Stimulated activated CD8-positive, alpha-beta memory T cell treated with anti-CD3 and anti-CD28 coated beads, Interleukin-7, amount 100 ng/mL, for 1 hour (primary cell): ENCODE measurements at places on chromosomes 5 and 9.

- DNase-seq, result no peak
These were observed 84.3 kb downstream of the DNAH5 start for GRCh38 chr5:13860146-13860545.

DNA sequence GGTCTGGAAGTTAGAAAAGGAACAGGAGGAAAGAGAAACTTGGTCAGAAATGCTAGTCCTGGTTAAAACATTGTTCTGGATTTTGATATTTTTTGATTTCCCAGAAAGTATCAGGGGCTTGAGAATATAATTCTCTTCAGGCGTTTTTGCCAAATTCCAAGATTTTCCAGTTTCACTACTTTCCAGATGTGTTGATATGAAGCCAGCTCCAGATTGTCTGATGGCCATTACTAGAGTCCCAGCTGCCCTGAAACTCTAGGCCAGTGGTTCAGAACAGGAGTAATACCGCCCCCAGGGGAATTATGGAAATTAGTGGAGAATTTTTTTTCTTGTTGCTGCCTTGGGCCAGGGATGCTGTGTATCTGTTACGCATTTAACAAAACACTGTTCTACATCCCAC is 88.6 kb downstream of the KCNN2 start:
- no peak for DNase-seq

DNA sequence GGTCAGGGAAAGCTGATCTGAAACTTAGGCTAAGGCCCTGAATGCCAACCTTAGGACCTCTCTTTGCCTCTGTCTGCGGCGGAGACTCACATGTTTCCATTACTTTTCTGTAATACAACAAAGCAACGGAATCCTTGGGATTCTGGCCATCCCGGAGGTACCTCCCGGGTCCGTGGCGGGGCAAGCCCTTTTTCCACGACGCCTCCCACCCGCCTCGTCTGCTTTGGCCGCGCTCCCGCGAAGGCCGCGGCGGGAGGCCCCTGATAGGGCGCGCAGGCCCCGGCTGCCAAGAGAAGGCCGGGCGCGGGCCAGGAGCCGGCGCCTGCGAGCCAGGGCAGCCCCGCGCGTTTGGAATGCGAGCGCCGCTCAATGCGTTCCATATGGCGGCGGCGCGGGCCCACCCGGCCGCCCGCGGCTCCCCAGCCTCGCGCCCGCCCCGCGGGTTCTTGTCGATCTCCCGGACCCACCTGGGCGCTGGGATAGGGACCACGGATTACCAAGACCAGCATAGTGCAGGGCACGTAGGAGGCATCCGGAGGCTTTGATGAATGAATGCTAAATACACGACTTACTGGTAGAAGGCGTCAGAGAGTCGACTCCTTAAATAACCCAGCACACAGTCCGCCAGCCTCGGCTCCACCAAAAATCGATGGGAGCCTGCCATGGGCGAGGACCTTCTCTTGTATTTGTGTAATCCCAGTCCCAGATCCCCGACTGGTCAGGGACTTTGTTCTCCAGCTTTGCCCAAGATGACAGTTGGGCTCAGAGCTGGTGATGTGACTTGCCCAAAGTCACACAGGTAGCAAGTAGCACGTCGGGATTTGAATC is 17.5 kb upstream of the PHF19 start:
- DNase-seq, result no peak

GRCh38 chr5:164146223-164146622 is 640.8 kb downstream of the MAT2B start:
- no peak for DNase-seq

DNA sequence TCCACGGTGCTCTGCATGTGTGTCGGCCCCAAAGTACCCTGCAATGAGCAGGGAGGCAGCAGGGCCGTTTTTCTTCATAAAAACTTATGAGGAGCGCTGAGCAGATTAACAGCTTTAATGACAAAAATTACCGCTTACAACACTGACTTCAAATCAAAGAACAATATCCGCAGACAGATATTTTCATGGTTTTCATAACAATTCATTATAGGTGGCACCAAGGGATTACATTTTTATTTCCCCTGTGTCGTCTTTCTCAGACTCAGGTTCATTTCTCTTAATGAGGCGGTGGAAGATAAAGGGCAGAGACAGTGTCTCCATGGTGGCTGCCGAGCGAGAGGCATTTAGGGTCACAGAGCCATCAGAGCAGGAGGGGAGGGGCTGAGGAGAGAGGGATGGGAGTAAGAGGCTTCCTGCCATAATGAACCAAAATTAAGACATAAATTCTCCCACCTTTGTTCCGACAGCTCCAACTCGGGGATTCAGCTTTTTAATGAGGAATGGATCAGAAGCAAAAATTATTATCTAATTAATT is 240.7 kb upstream of the CLINT1 start:
- no peak for DNase-seq

DNA sequence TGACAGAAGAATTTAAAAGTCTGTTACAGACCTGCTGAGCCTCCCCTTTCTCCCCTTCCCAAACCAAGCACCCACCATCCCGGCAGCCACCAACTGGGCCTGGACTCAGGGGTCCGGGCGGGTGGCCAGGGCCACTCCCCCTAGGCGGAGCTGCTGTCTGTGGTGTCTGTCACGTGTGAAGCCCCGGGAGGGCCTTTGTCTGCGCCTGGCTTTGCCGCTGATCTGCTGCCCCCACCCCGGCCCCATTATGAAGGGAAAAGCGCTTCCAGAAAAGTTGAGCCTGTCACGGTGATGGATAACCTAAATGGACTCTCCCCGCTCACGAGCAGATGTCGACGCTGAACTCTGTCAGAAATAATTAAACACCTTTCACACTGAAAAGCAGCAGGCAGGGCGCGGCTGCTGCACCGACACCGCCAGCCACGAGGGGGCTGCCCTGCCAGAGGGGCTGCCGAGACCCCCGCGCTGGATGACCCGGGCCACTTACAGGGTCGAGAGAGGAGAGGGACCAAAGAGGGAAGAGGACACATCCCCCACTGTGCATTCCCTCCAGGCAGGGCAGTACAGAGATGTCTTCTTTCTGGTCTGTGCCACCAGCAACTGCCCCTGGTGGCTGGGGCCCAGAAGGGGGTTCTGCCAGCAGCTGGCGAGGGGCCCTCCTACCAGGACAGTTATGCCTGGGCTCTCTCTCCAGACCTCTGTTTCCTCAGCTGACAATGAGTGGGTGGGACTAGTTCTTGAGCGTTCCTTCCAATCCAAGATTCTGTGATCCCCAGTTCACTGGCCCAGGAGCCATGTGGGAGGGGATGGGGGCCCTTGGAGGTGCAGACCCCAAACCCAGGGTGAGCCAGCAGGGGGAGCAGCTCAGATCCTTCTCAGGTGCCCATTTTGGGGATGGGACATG is 36.0 kb upstream of the BARHL1 start:
- DNase-seq, result no peak

- DNase-seq, result no peak
These were observed 414.8 kb upstream of the CCNH start for GRCh38 chr5:87827539-87827938.

DNA sequence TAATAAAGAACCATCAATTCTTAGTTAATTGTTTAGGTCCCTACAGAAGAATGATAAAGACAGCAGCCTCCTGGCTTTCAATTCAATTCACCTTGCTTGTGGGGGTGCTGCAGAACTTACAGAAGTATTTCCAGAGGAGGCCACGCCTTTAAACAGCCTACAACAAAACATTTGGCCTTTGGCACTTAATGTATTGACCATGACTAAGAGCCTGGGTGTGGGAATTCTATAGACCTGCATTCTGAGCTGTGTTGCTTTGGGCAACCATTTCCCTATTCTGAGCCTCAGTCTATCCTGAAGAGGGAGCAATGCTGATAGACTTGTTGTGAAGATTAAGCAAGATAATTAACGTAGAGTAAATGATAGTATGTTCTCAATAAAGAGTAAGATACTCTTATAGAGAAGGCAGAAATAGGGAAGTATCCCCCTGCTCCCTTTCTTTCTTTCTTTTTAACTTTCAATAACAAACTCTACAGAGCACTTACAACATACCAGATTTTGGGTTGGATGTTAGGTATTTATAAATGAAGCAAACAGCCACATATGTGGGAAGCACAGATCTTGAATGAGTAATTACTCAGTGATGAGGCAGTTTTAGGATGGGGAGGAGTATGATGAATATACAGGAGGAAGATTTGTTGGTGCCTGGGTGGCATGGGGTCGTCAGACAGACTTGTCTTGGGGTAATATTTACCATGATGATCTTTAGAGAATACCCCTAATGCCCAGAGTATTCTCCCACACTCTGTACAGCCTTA is 28.4 kb downstream of the PAPPA start:
- no peak for DNase-seq

DNA sequence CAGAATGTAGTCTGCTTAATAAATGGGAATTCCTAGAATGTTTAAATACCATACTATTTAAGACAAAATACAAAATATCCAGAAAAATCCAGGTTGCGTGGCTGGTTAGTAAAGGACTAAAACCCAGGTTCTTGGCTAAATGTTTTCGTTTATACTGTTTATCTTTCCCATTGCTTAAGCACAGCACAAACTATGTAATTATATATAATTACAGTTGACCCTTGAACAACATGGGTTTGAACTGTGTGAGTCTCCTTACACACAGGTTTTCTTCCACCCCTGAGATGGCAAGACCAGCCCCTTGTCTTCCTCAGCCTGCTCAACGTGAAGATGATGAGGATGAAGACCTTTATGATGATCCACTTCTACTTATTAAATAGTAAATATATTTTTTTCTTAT is 24.7 kb downstream of the XPA start:
- no peak for DNase-seq

GRCh38 chr5:160477266-160477970 is 55.8 kb downstream of the PTTG1 start:
- DNase-seq, result no peak

GRCh38 chr9:134887686-134888602 is 7.3 kb downstream of the FCN2 start:
- DNase-seq, result no peak

DNA sequence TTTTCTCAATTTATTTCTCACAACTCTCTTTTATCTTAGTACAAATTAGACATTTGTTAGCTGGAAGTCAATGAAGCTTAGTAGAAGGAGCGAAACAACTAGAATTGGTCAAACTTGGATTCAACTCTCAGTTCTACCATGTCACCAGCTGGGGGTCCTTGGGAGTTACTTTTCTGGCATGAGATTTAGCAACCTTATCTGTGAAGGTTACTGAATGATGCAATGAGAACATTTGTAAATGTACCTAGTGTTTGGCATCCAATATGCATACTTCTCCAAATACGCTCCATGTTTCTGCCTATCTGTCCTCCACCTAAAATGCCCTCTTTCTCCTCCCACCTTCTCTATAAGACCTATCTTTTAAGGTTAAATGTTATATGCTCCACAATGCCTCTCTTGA is 6.3 kb downstream of the HNRNPA0 start:
- no peak for DNase-seq

- DNase-seq, result no peak
These were observed 36.8 kb upstream of the CDH6 start for GRCh38 chr5:31156631-31157160.

DNA sequence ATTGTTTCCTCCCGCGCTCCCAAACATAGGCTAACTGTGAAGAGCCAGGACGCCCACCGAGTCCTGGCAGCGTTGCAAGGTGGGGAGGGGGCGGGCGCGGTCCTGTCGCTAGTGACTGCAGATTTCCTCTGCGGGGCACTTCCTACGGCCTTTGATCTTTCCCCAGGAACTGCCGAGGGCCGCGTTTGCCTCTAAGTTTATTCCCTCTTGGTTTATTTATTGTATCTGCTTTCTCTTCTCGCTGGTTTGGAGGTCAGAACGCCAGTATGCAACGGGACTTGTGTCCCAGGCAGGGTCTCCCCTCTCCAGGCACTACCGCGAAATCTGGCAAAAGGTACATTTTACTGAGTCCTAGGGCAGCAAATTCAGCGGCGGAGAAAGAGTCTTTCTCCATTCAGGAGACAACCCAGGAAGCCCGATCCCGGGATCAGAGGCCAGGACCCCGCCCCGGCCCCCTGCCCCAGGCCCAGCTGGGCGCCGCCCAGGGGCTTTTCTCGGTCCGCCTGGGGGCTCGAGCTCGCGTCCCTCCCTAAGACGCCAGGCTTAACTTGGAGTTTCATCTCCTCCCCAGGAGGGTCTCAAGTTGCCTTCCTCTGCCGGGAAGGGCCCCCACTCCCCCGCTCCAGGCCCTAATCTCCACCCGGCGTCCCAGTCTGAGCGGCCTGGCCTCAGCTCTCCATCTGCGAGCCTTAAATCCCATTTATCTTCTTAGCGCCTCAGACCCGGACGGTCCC is 884 bp upstream of the EGFLAM start:
- DNase-seq, result no peak

DNA sequence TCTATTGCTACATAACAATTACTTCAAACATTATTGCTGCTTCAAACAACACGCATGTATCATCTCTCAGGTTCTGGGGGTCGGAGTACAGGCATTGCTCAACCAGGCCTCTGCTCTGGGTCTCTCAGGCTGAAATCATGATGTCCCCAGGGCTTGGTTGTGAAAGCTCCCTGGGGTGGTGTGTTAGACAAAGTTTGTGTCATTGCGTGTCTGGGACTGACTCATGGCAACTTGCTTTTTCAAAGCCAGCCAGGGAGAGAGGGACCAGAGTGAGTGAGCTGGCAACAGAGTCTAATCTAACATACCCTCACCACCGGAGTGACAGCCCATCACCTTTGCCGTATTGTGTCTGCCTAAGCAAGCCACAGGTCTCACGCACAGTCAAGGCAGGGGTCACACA is 259.2 kb upstream of the NFIL3 start:
- no peak for DNase-seq

DNA sequence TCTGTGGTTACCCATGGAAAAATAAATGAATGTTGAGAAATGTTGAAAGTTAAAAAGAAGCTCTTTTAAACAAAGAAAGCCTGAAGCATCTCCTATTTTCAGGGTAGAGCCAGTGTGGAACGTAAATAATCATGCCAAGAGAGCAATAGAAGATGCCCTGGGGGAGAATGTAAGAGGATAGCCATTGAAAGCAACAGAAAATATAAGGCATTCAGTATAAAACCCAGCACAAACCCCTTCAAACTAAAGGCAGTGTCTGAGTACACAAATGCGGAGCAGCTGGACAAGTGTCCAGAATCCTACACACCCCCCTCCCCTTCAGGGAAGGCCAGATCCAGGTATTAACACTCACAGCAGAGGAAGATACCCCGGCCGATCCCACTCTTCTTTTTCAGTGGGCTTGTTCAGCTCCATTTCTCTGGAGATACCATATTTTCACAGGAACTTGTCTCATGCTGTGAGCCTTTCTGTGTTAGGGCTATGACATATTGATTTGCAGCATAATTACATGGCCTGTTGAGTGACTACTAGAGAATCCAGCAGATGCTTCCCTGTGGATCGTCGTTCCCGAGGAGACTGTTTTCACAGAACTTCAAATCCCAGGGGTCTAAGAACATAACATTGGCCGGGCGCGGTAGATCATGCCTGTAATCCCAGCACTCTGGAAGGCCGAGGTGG is 101.2 kb downstream of the PLK2 start:
- no peak for DNase-seq

GRCh38 chr5:41275813-41276512 is 62.6 kb upstream of the C6 start:
- no peak for DNase-seq

DNA sequence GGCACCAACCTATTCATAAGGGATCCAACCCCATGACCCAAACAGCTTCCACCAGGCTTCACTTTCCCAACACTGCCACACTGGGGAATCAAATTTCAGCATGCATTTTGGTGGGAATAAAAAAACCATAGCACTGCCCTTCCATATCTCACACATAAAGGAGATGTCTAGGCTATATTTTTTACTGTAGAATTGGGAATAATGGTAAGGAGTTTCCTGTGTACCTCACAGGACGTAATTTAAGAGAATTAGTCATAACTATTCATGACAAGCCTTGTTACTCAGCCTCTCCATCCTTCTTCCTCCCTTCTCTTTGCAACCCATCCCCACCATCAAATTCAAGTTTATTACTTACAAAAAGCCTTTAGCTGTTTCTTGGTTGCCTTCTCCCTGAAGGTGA is 352.1 kb downstream of the MLLT3 start:
- DNase-seq, result no peak

GRCh38 chr9:8062459-8062858 is 262.9 kb upstream of the DMAC1 start:
- no peak for DNase-seq
